ENCODE measurements at places on chromosomes 12 and 14.

- DNase-seq, result no peak
Observed at GRCh38 chr12:11717519-11717961, 68.1 kb downstream of the ETV6 start.

- DNase-seq, result no peak
Observed at GRCh38 chr12:112823582-112824149, 32.1 kb downstream of the RPH3A start.

GRCh38 chr12:126385785-126386184, 1320.5 kb downstream of the AACS start:
- no peak for DNase-seq

DNA sequence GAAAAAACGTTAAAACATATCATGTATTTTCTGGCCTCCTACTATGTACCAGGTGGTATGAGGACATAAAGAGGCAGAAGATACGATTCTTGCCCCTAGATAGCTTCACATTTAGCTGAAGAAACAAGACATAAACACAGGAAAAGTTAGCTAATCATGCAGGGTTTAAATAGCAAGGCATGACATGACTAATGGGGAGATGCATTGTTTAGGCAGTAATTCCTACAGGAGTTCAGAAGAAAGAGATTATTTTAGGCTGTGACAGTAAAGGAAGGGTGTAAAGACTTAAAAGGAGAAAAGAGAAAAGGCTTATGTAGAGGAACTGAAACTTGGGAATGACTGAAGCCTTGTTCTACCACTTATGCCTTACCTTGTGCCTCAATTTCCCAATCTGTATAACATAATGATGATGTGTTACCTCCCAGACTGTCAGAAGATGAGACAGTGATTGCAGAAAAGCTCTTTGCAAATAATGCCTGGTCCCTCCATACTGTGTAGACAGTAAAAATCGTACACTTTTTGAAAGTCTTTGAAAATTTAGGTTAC, 44.4 kb downstream of the PRKCH start:
- no peak for DNase-seq

- no peak for DNase-seq
Observed at GRCh38 chr14:22737052-22737451, 29.4 kb upstream of the OXA1L start.

GRCh38 chr14:97866664-97867063, 1069.5 kb downstream of the VRK1 start:
- no peak for DNase-seq

DNA sequence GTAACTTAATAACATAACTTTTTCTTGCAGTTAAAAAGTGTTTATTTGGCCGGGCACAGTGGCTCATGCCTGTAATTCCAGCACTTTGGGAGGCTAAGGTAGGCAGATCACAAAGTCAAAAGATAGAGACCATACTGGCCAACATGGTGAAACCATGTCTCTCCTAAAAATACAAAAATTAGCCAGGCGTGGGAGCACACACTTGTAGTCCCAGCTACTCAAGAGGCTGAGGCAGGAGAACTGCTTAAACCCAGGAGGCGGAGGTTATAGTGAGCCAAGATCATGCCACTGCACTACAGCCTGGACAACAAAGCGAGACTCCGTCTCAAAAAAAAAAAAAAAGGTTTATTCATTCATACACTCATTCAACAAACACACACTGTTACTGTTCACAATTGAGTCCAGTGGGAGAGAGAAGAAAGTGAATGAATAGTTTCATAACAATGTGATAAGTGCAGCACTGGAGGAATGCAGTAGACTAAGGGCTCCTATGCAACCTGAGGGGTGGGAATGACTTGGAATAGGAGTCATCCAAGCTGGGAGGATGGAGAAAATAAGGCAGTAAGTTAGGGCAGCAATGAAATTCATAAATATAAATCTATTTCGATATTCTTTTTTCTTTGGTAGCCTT, 19.8 kb downstream of the DAD1 start:
- no peak for DNase-seq

- no peak for DNase-seq
Observed at GRCh38 chr14:96811985-96812667, 14.9 kb downstream of the VRK1 start.

DNA sequence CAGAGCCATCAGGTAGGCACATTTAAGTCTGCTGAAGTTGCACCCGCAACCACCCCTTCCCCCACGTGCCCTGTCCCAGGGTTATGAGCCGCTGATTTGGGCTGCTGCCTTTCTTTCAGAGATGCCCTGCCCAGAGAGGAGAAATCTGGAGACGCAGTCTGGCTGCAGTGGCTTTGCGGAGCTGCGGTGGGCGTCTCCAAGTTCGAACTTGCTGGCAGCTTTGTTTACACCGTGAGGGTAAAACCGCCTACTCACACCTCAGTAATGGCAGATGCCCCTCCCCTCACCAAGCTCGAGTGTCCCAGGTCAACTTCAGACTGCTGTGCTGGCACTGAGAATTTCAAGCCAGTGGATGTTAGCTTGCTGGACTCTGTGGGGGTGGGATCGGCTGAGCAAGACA, 14.7 kb downstream of the PTCSC3 start:
- no peak for DNase-seq

- DNase-seq, result no peak
Observed at GRCh38 chr12:131908092-131909080, 14.0 kb downstream of the ULK1 start.
